ENCODE measurements at places on chromosomes 5 and 9.

DNA sequence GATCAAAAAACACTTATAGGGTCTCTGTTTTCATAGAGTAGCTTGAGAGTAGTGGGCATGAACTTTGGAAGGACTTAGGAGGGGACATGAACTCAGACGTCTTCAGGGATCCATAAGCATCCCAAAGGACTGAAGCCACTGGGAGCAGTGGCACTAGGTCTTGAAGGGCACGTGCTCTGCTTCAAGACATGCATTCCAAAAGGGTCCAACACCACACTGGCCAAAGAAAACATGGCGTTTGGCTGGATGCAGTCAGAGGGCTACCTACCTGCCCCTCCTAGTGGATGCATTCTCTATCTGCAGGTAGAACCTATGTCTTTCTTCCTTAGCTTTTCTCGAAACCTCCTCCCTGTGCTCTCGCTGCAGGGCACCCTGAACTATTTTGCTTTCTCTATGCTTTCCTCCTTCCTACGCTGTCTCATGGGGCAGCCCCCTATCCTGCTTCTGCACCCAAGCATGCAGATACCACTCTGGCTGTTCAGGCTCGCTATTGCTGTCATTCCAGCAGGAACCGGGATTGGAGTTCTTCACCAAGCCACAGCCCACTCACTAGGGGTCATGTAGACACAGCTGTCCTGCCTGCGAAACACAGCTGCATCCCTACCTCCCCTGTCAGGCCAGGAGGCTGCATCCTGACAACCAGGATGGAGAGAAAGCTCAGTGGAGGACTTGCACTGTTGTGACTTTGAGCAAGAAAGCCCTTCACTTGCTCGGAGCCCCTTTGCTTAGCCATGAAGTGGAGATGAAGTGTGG lies 11.9 kb downstream of the FAM240B start:
- no peak for DNase-seq

- DNase-seq, result peak; percentile 45
Observed at GRCh38 chr5:96614110-96614691, 48.0 kb upstream of the CAST start.

- no peak for DNase-seq
Observed at GRCh38 chr5:97629276-97629675, 446.2 kb upstream of the RIOK2 start.

- DNase-seq, result no peak
Observed at GRCh38 chr5:128284236-128284635, 200.7 kb downstream of the SLC12A2 start.

DNA sequence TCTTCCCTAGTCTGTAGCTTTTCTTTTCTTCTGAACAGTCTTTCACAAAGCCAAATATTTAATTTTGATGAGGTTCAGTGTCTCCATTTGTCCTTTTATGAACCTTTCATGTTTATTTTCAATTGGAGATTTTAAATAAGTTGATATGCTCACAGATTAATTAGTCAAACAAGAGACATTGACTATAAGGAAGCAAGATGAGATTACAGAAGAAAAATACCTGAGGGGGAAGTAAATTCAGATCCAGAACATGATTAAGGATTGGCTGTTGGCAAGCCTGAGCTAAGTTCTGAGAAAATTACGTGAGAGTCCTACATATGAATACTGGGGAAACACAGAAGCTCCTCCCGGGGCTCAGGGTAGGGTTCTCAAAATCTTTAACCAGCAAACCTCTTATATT lies 1039.8 kb upstream of the SEMA6A start:
- DNase-seq, result no peak

GRCh38 chr5:11514705-11515432 lies 389.4 kb downstream of the CTNND2 start:
- no peak for DNase-seq

DNA sequence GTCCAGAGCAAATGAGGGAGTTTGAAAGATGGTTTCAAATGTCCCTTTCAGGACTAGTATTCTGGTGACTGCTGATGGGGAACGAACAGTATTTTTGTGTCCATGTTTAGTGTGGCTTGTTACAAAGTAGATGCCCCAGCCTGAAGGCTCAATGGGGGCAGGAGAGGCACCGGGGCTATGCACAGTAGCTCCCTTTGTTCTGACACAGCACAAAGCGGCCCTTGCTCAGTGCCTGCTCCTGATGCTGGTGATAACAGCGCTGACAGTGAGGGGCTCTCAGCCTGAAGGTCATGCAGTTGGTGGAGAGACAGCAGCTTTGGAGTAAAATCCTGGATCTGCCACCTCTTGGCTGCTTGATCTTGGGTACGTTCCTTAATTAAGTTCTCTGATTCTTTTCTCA lies 188.9 kb downstream of the SLIT3 start:
- DNase-seq, result no peak

DNA sequence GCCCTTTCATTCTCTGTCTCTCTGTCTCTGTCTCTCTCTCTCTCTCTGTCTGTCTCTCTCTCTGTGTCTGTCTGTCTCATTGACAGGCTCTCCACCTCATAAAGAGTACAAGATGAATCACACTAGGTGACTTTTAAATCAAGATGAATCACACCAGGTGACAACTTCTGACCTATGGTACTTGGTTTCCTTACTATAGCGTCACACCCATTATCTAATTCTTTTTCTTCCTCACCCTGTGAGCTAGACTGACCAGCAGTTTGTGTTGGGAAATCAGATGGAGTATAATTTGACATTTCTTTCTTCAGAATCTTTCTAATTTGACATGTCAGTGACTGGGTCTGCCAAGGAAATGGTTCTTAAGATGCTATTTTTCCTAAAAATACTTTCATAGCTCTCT lies 232.9 kb downstream of the ARRDC3 start:
- no peak for DNase-seq

- no peak for DNase-seq
Observed at GRCh38 chr5:82396871-82397514, 118.8 kb upstream of the RPS23 start.

DNA sequence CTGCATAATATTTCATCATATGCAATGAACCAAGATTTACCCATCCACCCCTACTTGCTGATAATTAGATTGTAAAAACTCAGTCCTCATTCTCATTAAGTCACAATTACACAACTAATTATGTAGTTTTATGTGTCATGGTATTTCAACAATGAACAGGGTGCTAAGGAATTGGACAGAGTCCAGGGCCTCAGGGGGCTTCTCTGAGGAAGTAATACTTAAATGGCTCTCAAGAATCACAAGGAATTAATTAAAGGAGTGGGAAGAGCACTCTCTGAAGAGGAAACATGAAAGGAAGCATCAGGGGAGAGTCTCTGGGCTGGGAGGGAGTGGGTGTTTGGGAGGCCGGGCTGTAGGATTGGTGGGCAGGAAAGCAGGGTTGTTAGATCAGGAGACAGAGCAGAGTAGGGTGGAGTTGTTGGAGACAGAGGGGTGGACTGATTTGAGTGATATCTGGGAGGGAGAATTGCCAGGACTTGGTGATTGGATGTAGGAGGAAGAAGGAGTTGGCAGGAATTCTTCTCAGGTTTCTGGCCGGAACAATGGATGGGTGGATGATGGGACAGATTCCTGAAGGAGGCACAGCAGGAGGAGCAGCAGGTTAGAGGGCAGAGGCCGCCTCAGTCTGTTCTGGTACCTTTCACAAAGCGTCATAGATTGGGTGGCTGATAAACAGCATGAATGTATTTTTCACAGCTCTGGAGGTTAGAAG lies 23.0 kb upstream of the NSG2 start:
- DNase-seq, result no peak

GRCh38 chr9:115192280-115192679 lies 74.3 kb upstream of the TNC start:
- DNase-seq, result no peak

- no peak for DNase-seq
Observed at GRCh38 chr9:113431191-113431590, 20.6 kb downstream of the C9orf43 start.

GRCh38 chr5:140674629-140675028 lies 1.3 kb upstream of the DND1 start:
- DNase-seq, result no peak

DNA sequence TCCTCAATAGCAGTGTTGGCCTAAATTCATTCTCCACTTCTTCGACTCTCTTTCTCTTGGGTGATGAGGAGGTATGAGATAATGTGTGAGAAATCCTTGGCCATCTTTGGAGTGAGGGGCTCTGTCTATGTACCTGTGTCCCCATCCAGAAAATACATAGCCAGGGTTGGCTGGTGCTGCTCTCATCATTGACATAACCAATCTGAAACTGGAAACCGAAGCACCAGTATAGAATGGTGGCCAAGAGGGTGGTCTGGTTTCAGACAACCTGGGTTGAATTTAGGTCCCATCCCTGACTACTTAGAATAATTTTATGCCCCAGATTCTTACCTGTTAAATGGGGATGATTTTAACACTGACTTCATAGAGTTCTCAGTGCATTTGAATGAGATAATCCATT lies 208.1 kb downstream of the ARHGAP26 start:
- no peak for DNase-seq

- DNase-seq, result no peak
Observed at GRCh38 chr5:21654556-21654955, 1198.6 kb downstream of the CDH12 start.

DNA sequence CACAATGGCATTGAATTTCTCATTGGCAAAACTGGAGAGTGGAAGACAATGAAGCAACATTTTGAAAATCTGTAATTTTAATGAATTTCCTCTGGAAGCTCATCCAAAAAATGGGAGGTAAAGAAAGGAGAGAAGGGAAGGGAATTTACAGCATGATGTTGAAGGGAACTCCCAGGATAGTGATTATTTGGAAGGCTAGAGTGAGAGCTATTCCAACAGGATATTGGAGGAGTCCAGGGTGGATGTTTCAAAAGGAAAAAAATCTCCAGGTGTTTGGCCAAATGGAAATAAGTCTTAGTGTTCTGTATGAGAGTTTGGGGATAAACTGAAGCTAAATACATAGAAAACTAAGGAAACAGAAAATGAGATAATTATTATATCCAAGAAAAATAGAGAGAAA lies 106.2 kb downstream of the IZUMO3 start:
- no peak for DNase-seq

DNA sequence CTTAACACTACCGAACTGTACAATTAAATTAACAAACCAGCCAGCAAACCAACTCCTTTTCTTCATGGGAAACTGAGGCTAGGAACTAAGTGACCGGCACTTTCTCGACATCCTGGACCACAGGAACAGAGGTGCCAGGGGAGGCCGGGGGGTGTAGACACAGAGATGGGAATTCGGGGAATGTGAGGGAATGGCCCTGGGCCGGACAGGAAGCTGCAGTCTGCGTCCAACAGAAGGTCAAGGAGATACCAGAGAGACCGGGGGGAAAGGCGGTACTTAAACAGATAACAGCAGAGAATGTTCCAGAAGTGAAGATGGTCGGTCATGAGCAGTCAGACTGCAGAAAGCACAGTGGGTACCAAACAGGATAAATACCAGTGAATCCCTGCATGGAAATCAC lies 40.3 kb downstream of the DBH start:
- DNase-seq, result no peak

DNA sequence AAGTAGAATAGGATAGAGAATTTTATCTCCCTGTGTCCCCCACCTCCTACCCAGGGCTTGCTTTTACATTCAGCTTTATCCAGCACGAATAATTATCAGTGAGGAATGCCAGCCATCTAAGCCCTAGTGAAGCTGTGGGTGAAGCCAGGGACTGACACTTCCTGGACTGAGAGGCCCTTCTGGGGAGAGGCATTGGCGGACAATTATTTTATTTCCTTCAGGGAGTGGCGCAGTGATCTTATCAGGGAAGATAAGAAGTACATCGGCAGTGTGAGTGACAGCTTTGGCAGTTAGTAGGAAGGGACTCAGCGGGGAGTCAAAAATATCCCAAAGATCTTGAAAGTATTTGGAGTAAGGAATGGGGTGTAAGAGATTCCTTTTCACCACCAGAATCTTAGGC lies 34.9 kb upstream of the RPS23 start:
- DNase-seq, result no peak

GRCh38 chr5:50738864-50739263 lies 72.4 kb downstream of the PARP8 start:
- DNase-seq, result no peak

DNA sequence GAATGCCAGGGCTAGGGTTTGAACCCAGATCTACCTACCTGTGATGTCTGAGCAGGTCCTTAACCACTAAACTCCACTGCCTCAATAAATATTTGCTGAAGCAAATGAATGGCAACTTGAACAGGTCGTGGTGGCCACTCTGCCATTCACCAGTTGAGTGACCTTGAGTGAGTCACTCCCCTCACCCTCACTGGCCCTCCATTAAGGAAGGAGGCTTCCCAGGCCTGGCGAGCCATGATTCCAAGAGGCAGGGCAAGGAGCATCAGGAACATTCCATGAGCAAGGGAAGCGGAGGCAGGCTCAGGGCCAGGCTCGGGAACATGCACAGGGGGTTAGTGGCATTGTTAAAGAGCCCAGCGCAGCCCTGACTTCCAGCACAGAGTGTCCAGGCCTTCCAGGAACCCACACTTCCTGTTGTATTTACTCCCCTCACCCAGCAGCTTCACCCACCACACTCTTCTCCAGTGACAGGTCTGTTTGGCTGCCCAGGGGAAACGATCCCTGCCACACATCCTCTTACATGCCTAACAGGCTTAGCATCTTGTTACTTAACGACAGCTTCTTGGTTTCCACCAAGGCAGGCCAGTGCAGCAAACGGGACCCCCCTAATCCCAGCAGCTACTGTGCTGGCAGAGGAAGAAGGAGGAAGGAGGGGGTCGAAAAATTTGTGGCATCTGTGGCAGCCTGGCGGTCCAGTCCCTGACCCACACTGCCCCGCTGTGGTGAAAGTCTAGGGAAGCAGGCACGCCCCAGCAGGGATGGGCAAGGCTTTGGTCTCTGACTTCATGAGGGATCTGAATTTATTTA lies 43.7 kb upstream of the TTC1 start:
- DNase-seq, result no peak

DNA sequence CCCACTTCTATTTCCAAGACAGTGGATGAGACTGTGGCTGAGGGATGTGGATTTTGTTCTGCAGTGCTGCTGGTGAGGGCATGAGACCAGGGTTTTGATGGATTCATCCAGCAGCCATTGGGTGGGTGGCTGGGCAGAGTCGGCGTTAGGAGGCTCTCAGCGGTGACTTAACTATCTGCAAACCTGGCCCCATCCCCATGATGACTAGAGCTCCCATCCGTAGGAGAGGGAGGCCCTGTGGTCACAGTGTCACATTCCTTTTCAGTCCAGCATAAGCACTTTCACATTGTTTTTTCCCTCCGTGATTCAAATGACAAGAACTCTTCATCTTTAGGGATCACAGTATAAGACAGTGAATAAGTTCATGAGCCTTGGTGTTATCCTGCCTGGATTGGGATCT lies 60.4 kb upstream of the SPRY4 start:
- DNase-seq, result no peak

DNA sequence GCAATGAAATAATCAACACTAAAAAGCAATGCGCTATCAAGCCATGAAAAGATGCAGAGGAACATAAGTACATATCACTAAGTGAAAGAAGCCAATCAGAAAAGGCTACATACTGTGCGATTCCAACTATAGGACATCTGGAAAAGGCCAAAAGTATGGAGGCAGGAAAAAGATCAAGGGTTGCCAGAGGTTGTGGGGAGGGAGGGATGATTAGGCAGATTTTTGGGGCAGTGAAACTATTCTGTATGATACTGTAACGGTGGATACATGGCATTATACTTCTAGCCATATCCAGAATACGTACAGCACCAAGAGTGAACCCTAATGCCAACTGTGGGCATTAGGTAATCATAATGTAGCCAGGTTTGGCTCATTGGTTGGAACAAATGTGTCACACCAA lies 50.0 kb upstream of the FAM120AOS start:
- no peak for DNase-seq
